Activated CD4-positive, alpha-beta T cell treated with anti-CD3 and anti-CD28 coated beads, Interleukin-10, Interleukin-2, amounts not matched to agents 100 ng/mL and 50 ng/mL, durations not matched to agents 16 hours and 8 hours (primary cell): ENCODE measurements at places on chromosomes 5 and 9.

DNA sequence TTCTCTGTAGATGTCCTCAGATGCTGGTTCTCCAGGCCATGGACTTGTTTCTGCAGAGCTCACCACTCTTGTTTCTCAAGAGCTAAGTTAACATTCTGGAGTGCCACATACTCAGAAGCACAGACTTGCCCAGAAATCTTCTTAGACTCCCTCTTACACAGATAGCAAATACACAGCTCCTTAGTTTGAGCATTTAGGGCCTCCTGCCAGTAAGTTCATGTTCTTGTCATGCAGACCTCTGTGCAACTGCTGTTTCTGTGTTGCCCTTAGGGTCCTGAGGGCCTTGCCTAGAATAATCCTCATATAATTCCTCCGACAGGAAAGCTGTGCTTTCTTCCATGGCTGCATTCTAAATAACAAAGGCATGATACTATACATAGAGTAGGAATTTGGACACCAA is 1.3 kb upstream of the PTPDC1 start:
- DNase-seq = no peak

GRCh38 chr5:171989946-171990712 is 16.3 kb downstream of the FBXW11 start:
- no peak for DNase-seq

- DNase-seq = no peak
Measured at GRCh38 chr9:114428466-114428865, 40.7 kb upstream of the AKNA start.

GRCh38 chr5:179272326-179273072 is 72.8 kb downstream of the ADAMTS2 start:
- no peak for DNase-seq

DNA sequence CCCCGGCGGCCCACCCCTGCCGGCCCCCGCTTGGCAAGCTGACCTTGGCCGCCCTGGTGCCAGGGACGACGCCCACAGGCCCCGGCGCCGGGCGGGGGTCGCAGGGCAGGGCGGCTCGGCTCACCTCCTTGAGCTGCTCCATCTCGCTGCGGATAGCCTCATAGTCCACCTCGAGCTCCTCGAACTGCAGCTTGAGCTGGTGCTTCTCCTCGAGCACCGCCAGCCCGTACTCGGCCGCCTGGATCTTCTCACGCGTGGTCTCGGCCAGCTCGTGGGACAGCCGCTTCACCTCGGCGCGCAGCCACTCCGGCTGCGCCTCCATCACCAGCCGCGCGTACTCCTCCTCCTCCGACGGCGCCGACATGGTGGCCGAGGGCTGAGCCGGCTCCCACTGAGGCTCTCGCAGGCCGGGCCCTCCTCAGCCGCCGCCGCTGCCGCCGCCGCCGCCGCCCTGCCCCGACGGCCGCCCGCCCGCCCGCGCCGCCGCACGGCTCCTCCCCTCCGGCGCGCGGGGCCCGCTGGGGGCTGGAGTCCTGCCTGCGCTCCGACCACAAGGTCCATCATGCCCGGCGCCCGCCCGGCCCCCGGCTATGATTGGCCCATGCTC is at the start of gene BICD2:
Gene BICD2 (minus strand): TSS at position 453 of the 607 bp plus-strand sequence. CDS start 89 bp downstream, at position 364.
- no peak for DNase-seq

- peak; percentile 11 for DNase-seq
Measured at GRCh38 chr5:111201705-111202104, 22.5 kb upstream of the CAMK4 start.

- no peak for DNase-seq
Measured at GRCh38 chr5:14501353-14502293, 80.0 kb upstream of the OTULINL start.

DNA sequence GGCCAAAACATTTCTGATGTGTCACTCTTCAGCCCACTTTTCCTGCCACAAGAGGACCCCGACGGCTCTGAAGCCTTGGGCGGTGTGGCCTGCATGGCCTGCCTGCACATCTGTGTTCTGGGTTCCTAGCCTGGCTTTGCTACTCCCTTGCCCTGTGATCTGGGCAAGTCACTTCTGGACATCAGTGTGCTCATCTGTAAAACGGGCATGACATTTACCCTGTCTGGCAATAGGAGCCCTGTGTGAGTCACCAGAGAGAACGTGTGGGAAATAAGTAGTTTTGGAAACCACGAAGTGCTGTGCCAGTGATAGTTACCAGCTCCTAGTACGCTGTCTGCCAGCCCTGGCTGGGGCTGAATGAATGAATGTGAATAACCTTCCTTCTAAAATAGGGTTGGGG is 90.8 kb downstream of the MACROH2A1 start:
- DNase-seq = peak; percentile 27

- no peak for DNase-seq
Measured at GRCh38 chr5:97476852-97477534, 293.9 kb upstream of the RIOK2 start.

- no peak for DNase-seq
Measured at GRCh38 chr9:107690021-107690420, 200.5 kb upstream of the KLF4 start.

DNA sequence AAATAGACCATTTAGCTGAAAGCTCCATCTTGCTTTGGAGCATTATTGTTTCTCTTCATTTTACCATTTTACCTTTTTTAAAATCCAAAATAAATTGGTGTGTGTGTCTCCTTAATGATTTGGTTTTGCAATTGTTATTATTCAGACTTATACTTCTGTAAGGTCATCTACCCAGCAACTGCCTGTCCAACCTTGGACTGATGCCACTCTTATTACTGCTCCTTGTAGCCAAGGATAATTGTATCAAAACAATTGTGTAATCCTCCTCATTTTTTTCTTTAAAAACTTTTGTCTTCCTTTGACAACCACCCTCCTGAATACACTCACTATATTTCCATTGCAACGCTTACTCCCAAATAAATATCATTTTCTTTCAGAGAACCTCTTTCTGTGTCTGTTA is 30.3 kb upstream of the HMGCR start:
- no peak for DNase-seq

GRCh38 chr5:4018007-4018406 is 422.4 kb downstream of the IRX1 start:
- DNase-seq = no peak

DNA sequence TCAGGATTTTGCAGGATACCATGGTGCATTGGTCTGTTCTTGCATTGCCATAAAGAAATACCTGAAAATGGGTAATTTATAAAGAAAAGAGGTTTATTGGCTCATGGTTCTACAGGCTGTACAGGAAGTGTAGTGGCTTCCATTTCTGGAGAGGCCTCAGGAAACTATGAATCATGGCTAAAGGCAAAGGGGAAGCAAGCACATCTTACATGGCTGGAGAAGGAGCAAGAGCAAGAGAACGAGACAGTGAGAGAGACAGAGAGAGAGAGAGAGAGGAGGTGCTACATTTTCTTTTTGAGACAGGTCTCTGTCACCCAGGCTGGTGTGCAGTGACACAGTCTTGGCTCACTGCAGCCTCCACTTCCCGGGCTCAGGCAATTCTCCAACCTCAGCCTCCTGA is 43.9 kb downstream of the P4HA2 start:
- DNase-seq = peak; percentile 16

- DNase-seq = no peak
Measured at GRCh38 chr5:78696637-78697036, 48.1 kb upstream of the LHFPL2 start.

DNA sequence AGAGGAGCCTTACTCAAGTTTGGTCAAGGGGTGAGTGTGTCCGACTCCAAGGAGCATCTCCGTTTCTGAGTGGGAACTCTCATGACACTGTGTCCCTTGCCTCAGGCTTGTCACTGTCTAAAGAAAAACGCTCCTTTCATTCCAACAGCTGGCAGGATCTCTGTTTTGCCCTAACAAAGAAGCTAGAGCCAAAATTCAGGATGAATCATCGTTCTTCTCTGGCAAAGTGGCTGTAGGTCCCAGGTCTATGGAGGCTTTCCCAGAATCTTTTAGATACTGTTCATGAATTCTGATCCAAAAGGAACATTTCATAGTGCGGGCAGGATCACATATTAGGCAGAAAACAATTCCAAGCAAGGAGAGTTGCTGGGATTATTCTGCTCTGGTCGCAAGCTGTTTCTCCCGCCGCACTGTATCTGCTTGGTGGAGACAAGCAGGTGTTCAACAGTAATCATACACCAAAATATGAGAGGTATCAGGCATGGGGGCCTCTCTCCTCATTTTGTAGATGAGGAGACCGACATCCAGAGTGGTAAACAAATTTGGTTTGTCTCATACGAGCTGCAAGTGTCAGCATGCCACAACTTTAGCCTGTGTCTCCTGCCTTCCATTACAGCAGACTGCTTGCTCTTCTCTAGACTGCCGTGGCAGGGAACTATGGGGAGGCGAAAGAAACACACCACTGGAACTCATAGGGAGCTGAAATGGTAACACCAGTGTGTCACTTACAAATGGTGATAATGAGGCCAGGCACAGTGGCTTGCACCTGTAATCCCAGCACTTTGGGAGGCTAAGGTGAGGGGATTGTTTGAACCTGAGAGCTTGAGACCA is 72.6 kb downstream of the ENTREP1 start:
- DNase-seq = no peak

DNA sequence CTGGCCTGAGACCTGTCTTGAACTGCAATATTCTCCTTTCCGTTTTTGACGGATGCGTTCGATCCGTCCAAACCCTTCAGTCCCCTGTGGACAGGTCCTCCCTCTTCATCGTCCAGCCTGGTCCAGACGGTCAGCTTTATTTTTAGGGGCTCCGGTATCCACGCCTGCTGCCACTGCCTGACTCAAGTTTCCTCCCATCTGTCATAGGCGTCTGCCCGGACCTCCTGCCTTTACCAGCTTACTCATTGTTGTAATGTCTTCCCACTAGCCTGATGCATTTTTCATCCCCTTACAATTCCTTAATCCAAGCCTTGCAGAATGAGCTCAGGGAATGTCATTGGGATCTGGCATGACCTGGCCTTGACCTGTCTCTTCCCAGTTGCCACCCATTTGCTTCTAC is 145.8 kb downstream of the TENT4A start:
- DNase-seq = no peak

- DNase-seq = no peak
Measured at GRCh38 chr5:142484821-142485387, 160.1 kb upstream of the SPRY4 start.

- no peak for DNase-seq
Measured at GRCh38 chr5:4643190-4643589, 496.9 kb upstream of the ADAMTS16 start.

- no peak for DNase-seq
Measured at GRCh38 chr9:87167582-87167981, 220.3 kb upstream of the GAS1 start.

DNA sequence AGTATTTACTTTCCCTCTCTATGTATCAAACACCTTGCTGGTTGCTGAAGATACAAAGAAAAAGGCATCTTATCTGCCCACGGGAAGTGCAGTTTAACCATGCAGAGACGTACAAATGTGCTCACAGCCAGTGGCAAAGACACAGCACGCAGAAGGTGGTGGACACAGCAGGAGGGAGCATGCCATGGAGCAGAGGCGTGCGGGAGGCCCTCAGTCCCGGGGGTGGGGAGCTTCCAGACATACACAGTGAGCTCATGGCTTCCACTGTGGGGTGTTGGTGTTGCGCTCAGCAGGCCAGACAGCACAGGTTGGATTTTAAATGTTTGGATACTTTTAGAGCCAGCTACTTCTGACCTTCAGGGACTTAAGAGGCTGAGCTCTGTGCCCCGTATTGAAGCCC is 8.8 kb upstream of the BARX1 start:
- no peak for DNase-seq

DNA sequence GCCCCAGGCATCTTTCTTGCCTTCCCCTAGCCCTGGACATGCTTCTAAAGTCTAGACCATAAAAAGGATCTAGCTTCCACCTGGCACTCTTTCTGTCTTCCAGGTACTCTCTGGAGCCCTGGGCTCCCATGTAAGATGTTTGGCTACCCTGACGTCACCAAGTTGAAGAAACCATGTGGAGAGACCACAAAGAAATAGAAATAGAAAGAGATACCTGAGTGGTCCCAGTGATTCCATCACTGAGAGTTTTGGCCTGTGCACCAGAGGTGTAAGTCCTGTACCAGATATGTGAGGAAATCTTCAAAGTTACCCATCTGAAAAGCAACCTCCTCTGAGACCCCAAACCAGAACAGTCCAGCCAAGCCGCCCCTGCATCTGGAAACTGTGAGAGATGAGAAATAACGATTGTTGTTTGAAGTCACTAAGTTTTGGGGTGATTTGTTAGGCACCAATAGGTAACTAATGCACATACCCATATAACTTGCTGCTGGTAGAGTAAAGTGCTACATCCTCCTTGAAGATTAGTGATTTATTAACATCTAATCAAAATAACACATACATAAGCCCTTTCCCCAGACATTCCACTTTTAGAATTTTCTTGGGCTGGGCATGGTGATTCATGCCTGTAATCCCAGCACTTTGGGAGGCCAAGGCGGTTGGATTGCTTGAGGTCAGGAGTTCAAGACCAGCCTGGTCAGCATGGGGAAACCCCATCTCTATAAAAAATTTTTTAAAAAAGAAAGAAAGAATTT is 85.7 kb upstream of the LHFPL2 start:
- no peak for DNase-seq

- DNase-seq = peak; percentile 68
Measured at GRCh38 chr5:170681013-170681433, 102.5 kb upstream of the GABRP start.

GRCh38 chr5:145872486-145872885 is 328 bp downstream of the GRXCR2 start:
- DNase-seq = no peak

- DNase-seq = peak; percentile 41
Measured at GRCh38 chr5:52989781-52990527, 802 bp downstream of the ITGA2 start.

DNA sequence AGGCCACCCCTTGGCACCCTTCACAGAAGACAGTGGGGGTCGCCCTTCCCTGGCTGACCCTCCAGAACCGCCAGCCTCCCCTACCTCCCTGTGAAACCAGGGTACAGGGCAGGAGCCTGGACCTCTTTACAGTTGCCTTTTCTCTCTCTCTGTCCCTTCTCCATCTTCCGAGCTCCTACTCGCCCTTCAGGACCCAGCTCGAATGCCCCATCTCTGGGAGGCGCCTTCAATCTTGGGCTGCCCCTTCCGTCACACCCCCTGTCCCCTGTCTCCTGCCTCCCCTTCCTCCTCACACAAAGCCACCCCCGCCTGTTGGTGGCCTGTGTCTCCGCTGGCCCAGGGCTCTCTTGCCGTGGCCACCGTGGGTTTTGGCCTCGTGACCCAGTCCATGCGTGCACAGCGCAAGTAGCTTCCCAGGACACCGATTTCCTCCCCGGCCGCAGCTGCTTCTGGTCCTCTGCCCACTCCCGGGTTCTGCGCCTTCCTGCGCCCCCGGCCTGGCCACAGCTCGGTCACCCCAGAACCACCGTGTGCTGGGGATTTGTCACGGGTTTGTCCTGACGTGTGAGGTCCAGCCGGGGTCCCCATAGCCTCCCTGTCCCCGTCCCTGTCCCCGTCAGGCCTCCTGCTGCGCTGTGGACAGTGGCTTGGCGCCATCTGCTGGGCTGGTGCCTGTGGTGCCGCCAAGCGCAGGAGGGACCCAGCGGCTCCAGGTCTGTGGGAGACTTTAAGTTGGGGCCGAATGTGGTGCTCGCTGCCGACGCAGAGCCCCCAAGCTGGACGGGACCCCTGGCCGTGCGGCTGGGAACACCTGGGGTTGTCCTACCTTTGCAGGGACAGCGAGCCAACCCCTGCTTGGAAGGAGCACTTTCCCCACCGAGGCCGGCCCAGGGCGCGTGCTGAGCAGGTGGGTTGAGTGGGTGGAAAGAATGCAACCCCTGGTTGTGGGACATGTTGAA is 4.0 kb upstream of the TMEM250 start:
- peak; percentile 79 for DNase-seq

GRCh38 chr5:154191467-154192261 is 1.1 kb downstream of the GALNT10 start:
- peak; percentile 32 for DNase-seq

- no peak for DNase-seq
Measured at GRCh38 chr5:95113489-95113888, 171.4 kb downstream of the MCTP1 start.
